Hematopoietic multipotent progenitor cell treated with erythropoietin and hydrocortisone succinate and interleukin-3 and kit ligand, for 4 days (in vitro differentiated cells): ENCODE measurements at places on chromosomes 1 and 21.
A peak's percentile ranks its signal among the peaks of the same experiment; 100 is the strongest.

GRCh38 chr1:2801535-2802291, at the start of gene TTC34:
TSS of gene TTC34 (minus strand) at chr1:2801693. CDS start at chr1:2800827, 866 bp downstream.
- DNase-seq, result peak; percentile 85

DNA sequence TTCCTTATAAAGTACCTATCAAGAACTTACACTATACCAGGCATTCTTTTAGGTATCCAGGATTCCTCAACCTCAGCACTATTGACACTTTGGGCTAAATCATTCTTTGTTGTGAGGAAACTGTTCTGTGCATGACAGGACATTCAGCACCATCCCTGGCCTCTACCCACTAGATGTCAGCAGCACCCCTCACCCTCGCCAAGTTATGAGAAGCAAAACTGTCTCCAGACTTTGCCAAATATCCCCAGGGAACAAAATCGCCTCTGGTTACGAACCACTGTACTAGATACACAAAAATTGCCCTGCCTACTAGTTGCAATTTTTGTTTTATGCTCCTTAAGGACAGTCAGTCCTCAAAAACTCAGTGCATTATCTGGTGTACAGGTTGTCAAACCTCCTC, 35.7 kb downstream of the PALMD start:
- DNase-seq, result no peak

- no peak for DNase-seq
Measured at GRCh38 chr1:235266967-235267366, 61.0 kb downstream of the ARID4B start.

DNA sequence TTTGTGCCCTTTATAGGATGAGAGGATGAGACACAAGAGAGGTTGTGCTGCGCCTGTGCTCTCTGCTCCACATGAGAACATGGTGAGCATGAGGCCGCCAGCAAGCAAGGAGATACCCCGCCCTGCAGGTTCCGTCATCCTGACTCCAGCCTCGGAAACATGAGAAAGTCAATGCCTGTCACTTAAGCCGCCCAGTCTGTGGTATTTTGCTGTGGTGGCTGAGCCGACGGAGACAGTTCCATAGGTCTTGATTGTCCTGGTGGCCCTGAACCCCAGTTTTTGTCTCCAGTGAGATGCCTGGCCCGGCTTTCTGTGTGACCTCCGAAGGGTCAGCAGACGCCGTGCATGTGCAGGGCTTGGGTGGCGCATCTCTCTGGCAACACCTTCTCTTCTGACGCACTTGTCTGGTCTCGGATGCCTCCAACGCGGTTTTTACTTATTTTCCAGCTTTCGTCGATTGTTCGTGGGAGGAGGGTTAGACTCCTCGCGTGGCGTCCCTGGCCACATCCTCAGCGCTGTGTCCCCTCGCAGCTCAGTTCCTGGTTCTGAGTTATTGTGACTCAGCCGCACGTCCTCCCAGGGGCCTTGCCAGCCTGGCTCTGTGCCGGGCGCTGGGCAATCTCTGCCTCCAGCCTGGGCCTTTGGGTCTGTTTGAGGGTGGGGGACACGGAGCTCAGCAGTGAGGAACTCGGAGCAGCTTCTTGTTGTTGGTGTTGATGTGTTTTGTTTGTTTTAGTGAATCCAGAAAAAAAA, 70.0 kb downstream of the FAAP20 start:
- no peak for DNase-seq

GRCh38 chr1:35929730-35930592, 944 bp upstream of the AGO3 start:
- DNase-seq, result peak; percentile 90

- DNase-seq, result no peak
Measured at GRCh38 chr1:208188607-208189006, 55.6 kb downstream of the PLXNA2 start.

GRCh38 chr1:34049994-34050393, 115.0 kb downstream of the CSMD2 start:
- no peak for DNase-seq

DNA sequence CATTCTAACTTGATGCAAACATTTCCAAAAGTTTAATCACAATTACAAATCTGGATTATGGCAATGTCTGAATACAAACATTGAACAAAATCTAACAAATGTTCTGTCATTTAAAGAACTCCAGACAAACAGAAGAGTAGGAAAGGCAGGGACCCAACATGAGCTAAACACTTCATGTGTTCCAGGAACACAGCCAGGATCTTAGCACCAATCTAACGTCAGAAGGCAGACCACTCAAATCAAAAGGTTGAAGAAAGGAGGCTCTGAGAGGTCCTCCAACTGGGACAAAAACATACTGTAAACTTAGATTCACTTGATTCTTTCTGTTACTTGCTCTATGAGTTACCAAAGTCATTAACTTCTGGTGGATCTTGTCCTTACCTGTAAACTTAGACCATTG, 374.0 kb downstream of the NEGR1 start:
- no peak for DNase-seq

DNA sequence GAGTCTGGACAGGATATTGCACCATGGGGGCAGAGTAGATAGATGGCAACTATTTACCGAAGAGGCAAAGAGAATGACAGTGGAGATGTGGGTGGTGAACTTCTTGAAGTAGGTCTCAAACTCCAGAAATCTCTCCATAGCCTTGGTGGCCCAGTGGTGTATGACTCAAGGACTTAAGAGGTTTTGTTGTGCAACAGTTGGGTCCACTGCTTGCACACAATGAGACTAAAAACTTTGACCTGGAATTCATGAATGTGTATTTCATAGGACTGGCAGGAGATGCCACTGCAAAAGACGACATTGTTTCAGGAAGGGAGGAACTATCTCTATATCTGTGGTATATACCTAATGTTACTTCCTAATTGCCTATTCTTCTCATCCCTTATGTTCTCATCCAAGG, 75.9 kb downstream of the ZSCAN20 start:
- DNase-seq, result no peak

GRCh38 chr1:42926879-42927242, 31.8 kb downstream of the SLC2A1 start:
- DNase-seq, result no peak

DNA sequence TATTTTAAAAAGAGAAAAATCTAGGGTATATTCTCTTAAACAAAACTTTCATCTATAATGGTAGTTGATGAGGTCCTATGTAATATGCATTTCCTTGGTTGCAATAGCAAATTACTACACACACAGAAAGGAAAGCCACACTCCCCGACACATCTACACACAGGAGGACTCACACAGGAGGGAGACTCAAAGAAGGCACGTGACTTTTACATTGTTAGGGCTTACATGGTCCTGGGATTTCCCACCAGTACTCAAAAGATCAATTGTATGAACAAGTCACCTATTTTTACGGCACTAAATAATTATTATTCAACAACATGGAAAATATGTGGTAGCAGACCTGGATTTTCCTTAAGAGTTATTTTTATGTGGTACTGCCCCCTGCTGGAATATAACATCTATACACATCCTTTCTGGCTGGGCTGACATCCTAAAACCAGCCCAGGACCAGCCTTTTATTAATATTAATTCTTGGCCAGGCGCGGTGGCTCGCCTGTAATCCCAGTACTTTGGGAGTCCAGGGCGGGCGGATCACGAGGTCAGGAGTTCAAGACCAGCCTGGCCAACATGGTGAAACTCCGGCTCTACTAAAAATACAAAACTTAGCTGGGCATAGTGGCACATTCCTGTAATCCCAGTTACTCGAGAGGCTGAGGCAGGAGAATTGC, 33.9 kb upstream of the LGALS8 start:
- peak; percentile 83 for DNase-seq

- DNase-seq, result no peak
Measured at GRCh38 chr1:41773842-41774241, 144.9 kb downstream of the HIVEP3 start.

- DNase-seq, result peak; percentile 54
Measured at GRCh38 chr21:38475519-38475918, 22.8 kb downstream of the ERG start.

DNA sequence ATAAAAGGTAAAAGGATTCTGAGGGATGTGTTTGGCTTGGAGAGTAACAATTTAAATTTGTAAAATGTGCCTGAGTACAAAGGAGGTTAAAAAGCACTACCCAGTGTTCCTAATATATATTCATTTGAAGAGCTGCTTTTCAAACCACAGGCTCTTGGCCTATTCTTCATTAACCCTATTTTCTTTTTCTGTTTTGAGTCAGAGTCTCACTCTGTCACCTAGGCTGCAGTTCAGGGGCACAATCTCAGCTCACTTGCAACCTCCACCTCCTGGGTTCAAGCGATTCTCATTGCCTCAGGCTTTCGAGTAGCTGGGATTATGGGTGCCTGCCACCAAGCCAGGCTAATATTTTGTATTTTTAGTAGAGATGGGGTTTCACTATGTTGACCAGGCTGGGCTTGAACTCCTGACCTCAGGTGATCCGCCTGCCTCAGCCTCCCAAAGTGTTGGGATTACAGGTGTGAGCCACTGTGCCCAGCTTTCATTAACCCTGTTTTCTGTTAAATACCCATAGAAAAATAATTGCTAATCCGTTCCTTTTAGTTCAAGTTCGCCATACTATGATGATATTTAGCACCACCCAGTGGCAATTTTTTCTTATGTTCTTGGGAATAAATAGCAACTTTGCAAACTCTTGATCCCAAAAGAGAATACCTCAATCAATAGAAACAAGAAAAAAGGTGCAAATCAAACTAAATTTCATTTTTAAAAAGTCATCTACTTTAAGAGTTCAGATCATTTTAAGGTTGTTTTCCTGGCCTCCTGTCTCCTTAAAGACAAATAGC, 30.5 kb downstream of the ZBTB8OS start:
- peak; percentile 70 for DNase-seq

DNA sequence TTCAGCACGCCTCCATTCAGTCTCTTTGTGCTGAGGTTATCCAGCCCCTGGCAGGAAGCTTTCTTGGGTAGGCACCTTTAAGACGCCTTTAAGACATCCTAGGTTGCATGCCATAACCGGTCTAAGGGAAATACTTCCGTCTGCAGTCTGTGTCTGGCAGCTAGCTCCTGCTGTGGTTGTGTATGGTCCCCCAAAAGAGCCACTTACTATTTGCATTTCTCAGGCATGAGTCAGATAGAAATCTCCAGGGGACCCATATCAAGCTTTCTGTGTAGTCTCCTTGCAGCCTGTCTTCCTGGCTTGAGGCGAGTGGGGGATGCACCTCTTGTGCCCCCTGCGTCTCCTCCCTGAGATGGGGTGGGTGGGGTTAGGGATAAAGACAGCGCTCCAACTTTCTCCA, 10.0 kb upstream of the RYR2 start:
- DNase-seq, result no peak

GRCh38 chr1:160346958-160347357, 3.8 kb downstream of the NCSTN start:
- DNase-seq, result peak; percentile 84

DNA sequence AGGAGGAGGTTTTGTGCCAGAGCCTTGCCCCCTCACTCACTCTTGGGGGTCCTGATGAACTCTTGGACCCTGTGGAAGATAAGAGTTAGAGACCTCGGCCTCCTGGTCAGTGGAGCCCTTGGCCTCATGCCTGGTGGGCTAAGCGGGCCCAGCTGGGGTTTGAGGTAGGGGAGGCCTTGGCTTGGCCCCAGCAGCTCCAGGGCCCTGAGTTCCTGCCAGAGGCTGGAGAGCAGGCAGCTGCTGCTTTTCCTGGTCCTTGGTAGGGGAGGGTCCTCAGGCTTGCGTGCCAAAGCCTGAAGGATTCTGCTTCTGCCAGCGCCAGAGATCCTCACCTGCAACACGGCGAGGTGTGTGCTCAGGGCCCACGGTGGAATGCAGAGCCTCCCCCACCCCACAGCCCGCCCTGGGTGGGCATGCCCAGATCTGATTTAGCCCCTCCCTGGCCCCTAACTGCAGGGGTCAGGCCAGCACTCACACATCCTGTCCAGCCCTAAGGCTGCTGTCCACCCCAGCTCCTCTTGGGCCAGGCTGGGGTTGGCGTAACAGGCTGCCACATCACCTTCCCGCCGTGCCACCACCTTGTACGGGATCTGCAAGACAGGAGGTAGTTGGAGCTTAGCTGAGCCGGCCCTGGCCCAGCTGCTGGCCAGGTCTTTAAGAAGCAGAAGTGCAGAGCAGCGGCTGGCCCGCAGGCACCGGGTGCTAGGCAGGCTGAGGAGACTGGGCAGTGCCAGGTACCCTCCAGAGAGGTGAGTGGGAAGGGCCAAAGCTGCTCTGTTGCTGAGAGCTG, 4.7 kb downstream of the GALE start:
- no peak for DNase-seq

GRCh38 chr1:229563241-229563640, 4.7 kb upstream of the ABCB10 start:
- no peak for DNase-seq

- DNase-seq, result no peak
Measured at GRCh38 chr1:116760487-116760886, 6.3 kb downstream of the CD2 start.

DNA sequence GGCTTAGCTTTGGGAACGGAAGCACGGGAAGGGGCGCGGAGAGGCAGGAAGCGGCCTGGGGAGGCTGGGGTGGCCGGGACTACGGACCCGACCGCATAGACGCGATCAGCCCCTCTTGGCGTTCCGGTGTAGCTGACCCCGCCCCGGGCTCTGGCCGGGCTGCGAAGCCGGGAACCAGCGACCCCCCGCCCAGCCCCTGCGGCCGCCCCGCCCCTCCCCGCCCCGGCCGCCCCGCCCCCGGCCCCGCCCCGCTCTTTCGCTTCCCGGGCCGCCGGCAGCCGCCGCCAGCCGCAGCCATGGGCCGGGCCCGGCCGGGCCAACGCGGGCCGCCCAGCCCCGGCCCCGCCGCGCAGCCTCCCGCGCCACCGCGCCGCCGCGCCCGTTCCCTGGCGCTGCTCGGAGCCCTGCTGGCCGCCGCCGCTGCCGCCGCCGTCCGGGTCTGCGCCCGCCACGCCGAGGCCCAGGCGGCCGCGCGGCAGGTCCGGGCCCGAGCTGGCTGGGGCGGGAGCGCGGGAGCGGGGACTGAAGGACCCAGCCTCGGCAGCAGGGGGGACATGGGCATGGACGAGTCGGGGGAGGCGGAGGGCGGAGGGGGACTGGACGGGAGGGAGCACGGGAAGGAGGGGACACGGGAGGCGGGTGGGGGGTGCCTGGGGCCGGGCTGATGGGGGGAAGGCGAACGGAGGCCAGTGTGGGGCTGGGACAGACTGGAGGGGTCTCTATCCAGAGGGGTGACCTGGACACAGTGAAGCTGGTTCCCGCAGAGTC, at the start of gene SELENON:
TSS of gene SELENON (plus strand) at position 259 of the 768 bp plus-strand sequence. CDS start at position 297, 38 bp downstream.
- DNase-seq, result peak; percentile 75
